Fibroblast of upper back skin (primary cell): ENCODE measurements at places on chromosomes 12 and 14.

- DNase-seq = no peak
Observed at GRCh38 chr14:100149851-100150611, 9.4 kb downstream of the DEGS2 start.

DNA sequence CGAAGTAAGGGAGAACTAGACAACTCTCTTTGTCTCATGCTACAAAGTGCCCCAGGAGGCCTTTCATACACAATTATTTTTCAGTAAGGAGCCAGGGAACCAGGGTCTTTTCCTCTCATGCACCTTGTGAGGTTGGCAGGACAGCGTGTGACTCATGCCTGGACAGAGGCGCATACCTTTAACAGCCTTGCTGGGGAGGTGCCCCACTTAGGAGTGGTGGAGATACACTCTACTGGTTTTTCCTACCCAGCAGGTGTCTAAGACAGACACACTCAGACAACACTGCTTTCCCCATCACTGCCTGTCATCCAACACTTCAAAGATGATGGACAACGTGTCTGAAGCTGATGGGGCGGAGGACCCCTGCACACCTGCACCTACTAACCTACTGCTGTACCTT lies 49.1 kb downstream of the B4GALNT3 start:
- DNase-seq = no peak

- DNase-seq = peak; percentile 60
Observed at GRCh38 chr12:21774358-21775132, at the start of gene KCNJ8. Gene KCNJ8 (minus strand): TSS chr12:21774706. CDS start chr12:21773616, 1,090 bp downstream.

DNA sequence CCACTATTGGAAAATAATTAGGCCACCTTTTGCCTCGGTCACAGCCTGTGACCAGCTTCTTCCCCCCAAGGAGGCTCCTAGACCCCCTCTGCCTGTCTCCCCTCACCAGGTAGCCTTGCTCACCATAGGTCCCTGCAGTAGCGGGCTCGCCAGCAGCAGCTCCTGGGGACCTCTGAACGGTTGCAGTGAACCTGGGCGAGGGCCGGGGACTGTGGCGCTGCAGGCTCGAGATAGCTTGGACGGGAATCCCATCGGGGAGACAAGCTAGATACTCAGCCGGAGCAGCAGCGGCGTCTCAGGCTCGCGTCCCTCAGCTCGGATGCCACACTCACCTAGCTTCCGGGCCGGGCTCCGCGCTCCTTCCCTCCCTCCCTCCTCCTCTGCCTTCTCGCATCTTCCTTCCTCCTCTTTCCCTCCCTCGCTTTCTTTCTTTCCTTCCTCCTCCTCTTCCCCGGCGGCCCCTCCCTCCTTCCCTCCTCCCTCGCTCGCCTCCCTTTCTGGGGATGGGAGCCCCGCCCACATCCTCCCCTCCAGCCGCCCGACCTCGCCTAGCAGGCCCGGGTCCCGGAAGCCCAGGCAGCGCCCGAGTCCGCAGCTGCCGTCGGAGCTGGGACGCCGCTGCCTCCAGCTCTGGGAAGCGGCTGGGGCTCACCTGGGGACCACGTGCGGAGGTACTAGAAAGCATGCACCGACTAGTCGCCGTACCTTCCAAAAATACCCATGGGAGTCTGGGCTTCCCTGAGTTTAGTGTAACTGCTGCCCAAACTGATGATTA lies at the start of gene BMP4:
Gene BMP4 (minus strand): TSS at position 399 of the 775 bp plus-strand sequence. CDS start 4,603 bp downstream, outside the sequence.
- DNase-seq = no peak

DNA sequence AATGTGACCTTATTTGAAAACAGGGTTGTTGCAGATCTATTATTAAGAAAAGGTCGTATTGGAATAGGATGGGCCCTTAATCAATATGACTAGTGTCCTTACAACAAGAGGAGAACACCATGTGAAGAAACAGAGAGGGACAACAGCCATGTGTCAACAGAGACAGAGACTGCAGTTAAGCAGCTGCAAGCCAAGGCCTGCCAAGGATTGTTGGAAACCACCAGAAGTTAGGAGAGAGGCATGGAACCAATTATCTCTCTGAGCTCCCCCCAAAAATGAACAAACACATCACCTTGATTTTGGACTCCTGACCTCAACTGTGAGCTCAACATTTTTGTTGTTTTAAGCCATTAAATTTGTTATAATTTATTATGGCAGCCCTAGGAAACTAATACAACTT lies 214.6 kb upstream of the PRKD1 start:
- DNase-seq = no peak

DNA sequence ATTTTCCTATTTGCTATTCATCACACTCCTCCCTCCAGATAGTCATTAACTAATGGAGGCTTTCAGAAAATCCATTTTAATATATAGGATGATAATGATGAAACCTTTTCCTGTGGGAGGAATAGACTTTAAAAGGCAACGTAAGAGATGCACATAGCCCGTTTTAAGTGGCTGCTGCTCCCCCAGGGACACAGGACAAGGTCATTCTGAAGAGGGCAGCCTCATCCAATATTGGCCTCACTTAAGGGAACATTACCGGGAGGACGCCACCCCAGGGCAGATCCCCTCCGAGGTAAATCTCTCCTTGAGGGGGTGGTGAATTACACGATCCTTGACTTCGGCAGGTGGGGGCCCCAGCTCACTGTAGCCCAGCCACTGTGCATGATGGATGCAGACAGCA lies 131.9 kb downstream of the PIWIL1 start:
- DNase-seq = no peak
